ENCODE measurements at places on chromosomes 11 and 22.

- peak; percentile 27 for DNase-seq
These were observed 13.5 kb downstream of the MS4A6A start for GRCh38 chr11:60169264-60169915.

GRCh38 chr22:23181721-23182308, 1.5 kb downstream of the BCR start:
- DNase-seq = no peak

DNA sequence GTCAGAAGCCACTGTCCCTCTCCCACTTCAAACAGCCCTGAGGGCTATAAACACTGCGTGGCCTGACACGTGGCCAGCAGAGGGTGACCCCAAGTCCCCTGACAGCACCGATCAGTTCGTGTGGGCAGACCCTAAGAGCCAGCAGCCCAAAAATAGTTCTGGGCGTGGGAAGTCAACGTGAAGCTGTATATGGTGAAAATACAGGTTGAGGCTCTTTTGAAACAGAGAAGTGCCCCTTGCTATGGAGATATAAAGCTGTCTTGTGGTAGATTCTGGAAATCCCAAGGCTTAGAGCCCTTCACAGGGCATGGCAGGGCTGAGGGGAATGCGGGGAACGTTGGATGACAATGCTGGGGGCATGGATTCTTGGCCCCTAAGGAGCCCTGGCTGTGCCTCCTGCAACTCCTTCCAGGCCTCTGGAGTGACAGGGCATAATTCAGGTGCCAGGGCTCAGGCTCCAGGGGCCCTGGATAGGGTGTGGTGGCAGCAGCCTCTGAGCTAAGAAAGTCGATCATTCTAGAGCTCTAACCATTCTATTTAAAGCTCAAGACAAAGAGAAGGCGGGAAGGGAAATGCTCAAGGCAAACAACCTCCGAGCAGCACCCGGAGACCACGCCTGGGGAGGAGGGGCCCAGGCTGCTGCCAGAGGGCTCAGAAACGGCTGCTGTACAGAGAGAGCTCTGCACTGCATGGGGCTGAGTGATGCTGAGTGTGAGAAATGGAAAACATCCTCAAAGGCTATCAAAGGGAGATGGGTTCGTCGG, 60.4 kb upstream of the CD5 start:
- no peak for DNase-seq

- no peak for DNase-seq
These were observed 40.0 kb upstream of the SEPTIN5 start for GRCh38 chr22:19674129-19674928.

GRCh38 chr11:122808478-122808869, 29.8 kb upstream of the CRTAM start:
- no peak for DNase-seq

- no peak for DNase-seq
These were observed 10.6 kb downstream of the HSD17B12 start for GRCh38 chr11:43690929-43691725.

DNA sequence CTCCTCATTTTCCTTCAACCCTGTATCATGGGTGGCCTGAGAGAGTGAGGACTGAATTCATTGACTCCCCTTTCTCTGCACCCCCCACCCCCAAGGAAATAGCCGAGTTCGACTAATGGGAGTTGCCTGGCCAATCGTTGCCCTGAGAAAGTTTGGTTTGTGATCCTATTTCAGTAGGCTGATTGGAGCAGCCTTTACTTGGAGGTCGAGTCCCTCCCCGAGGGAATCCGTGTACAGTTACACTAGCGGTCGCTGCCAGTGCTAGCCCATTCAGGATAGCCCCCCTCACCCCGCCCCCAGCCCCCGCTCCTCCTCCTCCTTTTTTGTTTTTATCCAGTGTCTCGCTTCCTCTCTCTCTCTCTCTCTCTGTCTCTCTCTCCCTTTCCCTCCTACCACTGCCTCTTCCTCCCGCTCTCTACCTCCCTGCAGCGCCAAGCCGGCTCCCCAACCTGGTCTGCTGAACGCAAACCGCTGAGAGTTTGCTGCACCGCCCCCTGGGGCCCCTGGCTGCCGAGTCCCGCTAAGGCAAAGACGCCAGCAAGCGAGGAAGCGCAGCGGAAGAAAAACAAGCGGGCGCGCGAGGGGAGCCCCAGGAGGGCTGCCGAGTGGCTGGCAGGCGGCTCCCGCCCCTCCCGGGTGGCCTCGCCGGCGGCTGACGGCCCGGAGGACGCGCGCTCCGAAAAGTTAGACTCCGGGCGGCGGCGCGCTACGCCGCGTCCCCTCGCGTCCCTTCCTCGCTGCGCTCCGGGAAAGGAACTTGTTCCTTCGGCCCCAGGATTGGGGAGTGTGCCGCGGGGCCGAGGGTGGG, at the start of gene GRAMD1B:
Gene GRAMD1B (plus strand): TSS at position 357 of the 808 bp plus-strand sequence. CDS start 524 bp downstream, outside the sequence.
- peak; percentile 33 for DNase-seq

DNA sequence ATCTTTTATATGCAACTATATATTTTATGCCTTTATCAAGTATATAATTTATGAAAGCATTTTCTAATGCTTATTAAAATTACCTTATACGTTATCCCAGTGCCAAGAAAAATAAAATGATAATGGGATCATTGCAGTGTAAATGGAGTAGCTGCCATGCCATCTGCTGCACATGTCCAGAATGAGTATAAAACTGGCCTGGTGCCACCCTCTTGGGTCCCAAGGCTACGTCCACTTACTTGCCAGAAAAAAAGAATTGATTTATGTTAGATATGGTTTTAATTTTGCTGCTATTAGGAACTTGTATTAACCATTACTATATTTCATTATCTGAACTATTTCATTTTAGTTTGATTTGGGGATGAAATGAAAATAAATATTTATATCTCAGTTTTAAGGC, 1127.1 kb upstream of the CNTN5 start:
- no peak for DNase-seq

- no peak for DNase-seq
These were observed 15.9 kb upstream of the LRP5 start for GRCh38 chr11:68296344-68297051.

DNA sequence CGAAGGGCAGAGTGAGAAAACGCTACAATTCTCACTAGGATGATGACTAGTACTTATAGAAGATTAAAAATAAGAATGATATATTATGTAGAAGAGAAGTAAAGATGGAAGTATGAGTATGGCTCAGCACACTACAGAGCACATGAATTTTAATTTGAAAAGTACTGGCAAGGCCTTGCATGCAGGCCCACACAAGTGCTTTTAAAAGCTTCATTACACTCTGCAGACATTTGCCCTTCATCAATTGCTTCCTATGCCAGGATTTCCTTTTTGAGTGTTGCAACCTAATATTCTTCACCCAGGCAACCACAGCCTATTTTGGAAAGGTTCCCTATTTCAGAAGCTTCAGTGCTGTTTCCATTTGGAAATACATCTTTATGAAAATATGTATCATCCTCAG, 81.1 kb downstream of the LARGE2 start:
- DNase-seq = no peak

DNA sequence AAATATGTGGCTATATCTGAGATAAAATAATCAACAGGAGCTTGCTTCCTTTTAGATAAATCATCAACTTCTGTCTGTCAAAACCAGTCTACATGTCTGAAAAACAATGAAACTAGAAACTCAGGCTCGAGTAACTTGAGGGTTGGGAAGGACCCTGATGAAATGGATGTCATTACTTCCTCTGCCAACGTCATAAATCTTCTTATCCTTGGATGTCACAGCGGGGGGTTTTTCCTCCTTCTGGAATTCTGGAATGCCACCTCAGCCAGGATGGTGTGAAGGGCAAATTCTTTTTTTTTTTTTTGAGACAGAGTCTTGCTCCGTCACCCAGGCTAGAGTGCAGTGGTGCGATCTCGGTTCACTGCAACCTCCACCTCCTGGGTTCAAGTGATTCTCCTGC, 13.4 kb downstream of the LGR4 start:
- no peak for DNase-seq

- DNase-seq = no peak
These were observed 13.5 kb downstream of the DTX4 start for GRCh38 chr11:59185386-59185945.

Measured in iPS DF 6.9 (cell line).